ENCODE measurements at places on chromosomes 1 and 21.

DNA sequence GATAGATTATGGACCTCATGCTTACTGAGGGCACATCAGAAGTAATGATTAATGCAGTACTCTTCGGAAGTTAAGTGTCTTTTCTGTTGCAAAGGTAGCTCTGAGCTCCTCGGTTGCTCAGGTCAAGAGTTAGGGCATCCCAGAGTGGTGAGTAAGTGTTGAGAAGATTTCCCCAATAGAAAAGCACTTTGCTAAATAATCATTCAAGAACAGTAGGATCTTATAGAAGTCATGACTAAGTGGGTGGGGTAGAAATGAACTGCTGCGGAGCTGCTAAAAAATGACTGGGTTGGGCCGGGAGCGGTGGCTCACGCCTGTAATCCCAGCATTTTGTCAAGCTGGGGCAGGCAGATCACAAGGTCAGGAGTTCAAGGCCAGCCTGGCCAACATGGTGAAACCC lies 648.6 kb upstream of the CAMK1G start:
- no peak for DNase-seq

GRCh38 chr1:114100148-114100547 lies 53.5 kb downstream of the SYT6 start:
- DNase-seq = no peak

DNA sequence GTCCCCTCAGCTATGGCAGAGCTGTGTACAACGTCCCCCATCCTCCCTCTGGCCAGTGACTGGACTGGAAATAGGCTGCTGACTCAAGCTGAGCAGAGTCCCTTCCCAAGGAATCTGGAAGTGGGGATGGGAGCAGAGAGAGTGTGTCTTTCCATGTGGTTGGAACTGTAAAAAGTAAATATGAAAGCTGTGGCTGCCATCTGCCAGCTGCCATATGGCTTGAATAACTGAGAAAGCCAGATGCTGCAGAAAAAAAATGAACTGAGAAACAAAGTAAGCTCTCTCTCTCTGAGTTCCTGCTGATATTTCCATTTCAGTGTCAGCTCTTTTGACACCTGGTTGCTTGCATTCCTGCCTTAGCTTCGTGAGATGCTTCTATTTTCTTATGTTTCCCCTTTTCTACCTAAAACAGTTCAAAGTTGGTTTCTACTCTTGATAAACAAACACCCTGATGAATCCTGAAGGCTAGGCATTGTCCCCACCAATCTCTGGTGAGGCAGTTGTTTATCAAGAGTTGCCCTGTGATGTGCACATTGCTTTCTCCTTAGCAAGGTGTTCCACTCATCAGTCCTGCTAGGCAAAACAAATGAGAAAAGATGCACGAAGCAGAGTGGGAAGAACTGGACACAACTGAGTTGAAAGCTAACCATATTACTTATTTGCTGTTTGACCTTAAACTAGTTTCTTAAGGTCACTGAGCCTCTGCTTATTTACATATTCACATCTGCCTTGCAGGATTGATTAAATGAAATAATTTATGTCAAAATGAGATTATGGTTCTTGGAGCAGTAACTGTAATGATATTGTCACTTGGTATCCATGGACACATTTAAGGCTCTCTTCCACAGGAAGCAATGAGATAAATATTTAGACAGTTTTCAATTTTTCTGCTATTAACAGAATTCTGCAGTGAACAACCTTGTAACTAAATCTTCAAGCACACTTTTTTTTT lies 16.6 kb upstream of the DR1 start:
- DNase-seq = no peak

GRCh38 chr1:226980122-226980560 lies 40.0 kb downstream of the COQ8A start:
- no peak for DNase-seq

GRCh38 chr1:8092657-8093056 lies 66.5 kb upstream of the ERRFI1 start:
- no peak for DNase-seq

GRCh38 chr21:39625211-39625895 lies 12.6 kb downstream of the B3GALT5 start:
- no peak for DNase-seq

- DNase-seq = no peak
These were observed 215.8 kb upstream of the GREM2 start for GRCh38 chr1:240827786-240828185.

- DNase-seq = no peak
These were observed 59.6 kb downstream of the KCNAB2 start for GRCh38 chr1:6105218-6105679.

- DNase-seq = no peak
These were observed 111.1 kb downstream of the PIK3R3 start for GRCh38 chr1:46021046-46021996.

- DNase-seq = no peak
These were observed 6.2 kb upstream of the EPS15 start for GRCh38 chr1:51525295-51525694.

DNA sequence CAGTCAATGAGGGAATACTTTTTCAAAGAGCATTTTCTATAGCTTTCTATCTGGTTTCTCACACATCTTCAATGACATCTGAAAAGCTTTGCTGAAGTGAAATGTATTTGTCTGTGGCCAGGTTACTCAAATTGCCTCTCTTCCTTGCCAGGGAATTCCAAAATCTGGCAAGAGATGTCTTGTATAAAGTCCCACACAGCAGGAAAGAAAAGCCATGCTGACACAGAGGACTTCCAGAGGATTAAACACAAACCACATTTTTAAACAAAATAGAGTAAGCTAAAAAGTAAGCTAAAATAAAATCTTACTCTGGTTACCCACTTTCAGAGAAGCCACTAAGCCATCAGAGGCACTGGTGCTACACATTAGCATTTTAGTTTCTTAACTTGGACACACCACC lies 93.1 kb upstream of the BCAR3 start:
- DNase-seq = no peak

DNA sequence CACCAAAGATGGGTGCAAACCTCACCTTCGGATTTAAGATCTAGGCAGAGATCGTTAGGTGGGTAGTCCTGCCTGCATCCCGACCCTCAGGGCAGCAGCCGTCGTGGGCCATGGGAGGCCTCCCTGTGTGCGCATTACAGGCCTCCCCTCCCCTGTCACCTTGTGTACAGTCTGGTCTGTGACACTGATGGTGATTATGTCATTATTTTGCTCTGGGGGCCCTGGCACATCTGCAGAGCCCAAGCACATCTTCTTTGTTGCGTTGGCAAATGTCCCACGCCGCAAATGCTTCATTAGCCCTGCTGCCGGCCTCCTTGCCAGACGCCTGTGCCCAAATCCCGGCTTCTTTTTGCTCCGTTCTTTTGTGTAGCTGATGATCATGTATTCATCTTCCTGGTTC lies 31.7 kb downstream of the PROX1 start:
- DNase-seq = no peak

- DNase-seq = no peak
These were observed 62.4 kb upstream of the VAV3 start for GRCh38 chr1:108027389-108027788.

DNA sequence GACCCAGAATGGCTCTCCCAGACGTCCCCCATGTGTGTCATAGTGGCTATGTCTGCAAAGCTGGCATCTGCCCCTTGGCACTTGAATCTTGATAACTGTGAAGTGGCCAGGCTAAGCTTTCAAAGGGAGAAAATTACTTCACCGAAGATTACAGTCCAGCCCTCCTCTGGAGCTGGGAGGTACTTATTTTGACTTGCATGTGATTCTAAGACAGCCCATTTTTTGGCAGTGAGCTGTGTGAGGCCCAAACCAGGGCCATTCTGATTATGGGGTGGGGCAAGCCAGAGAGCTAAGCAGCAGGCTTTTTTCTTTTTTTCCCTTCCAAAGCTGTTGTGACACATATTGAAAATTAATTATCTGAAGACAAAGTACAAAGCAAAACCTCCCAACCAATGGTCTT lies 42.1 kb upstream of the C8B start:
- DNase-seq = no peak

GRCh38 chr1:89553157-89553556 lies 28.5 kb downstream of the LRRC8B start:
- DNase-seq = no peak

GRCh38 chr1:229887043-229887822 lies 179.8 kb upstream of the GALNT2 start:
- no peak for DNase-seq

- no peak for DNase-seq
These were observed 380 bp upstream of the FBXO28 start for GRCh38 chr1:224113545-224113917.
